ENCODE measurements at places on chromosomes 12 and 14. TPM values are rescaled to one million over a fixed set of nuclear protein-coding genes. Genes with fewer than 3 reads are reported as not detected.
A peak's percentile ranks its signal among the peaks of the same experiment; 100 is the strongest.

HOXC5 gene
- total RNA-seq = not detected

LALBA gene
- not detected for total RNA-seq

PRH2 gene
- total RNA-seq = not detected

PTGER2 gene
- not detected for total RNA-seq

KSR2 gene
- 0.04 TPM for total RNA-seq

ASPG gene
- 1.8 TPM for total RNA-seq

TAS2R42 gene
- not detected for total RNA-seq

NUAK1 gene
- 7.2 TPM for total RNA-seq

CFAP251 gene
- total RNA-seq = 3.8 TPM

TRPV4 gene
- total RNA-seq = 4.1 TPM

CLEC1A gene
- not detected for total RNA-seq

FAM90A1 gene
- 0.18 TPM for total RNA-seq

A2ML1 gene
- total RNA-seq = not detected

- DNase-seq = no peak
These were observed 1.5 kb downstream of the ITPK1 start for GRCh38 chr14:93114068-93114710.

DNA sequence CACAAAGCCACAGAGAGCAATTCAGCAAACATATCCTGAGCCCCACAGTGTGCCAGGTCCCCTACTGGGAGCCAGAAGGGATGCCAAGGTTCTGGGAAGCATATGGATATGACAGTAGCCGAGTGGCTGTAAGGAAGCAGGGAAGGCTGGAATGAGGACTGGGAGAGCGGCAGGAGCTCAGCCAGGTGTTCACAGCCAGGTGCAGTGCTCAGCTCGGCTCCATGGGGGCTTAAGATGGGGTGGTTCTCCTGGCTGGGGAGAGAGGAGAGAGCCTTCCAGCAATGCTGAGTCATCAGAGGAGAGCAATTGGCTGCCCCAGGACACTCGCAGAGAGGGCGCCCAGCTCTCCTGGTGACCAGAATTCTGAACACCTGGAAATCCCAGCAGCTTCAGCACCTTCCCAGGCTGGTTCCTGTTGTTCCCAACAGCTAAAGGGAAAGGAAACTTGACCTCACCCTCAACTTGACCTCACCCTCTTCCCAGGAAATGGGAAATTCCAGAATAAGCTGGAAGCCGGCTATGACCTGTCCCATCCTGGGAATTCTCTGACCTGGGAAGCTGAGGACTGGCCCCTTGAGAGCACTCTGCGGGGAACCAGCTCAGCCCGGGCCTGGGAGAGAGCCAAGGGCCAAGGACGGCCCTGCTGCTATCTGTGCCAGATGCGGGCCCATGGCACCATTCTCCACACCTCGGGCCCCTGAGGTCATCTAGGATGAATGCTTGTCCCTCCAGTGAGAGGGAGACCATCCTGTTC is 34.6 kb downstream of the SLC6A12 start:
- no peak for DNase-seq

DNA sequence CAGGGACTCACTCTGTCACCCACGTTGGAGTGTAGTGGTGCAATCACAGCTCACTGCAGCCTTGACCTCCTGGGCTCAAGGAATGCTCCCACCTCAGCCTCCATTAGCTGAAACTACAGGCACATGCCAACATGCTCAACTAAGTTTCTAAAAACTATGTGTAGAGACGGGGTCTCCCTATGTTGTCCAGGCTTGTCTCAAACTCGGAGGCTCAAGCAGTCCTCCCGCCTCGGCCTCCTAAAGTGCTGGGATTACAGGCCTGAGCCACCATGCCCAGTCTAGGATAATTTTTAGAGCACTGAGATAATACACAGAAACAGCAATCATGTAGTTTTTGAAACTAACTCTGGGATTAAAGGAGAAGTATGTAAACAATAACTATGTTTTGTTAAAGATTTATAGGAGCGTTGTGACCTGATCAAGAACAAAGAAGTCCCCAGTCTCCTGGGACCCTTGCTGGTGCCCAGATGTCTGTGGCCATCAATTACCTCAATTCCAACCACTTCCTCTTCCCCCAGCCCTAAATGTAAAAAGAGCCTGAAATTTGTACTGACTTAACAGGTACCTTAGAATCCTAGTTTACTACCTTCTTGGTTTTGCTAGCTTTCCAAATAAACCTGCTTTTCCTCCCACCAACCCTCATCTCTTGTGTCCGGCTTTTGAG is 28.9 kb upstream of the EGLN3 start:
- no peak for DNase-seq

GRCh38 chr12:107402041-107403022 is 283.3 kb upstream of the PWP1 start:
- DNase-seq = peak; percentile 72

DNA sequence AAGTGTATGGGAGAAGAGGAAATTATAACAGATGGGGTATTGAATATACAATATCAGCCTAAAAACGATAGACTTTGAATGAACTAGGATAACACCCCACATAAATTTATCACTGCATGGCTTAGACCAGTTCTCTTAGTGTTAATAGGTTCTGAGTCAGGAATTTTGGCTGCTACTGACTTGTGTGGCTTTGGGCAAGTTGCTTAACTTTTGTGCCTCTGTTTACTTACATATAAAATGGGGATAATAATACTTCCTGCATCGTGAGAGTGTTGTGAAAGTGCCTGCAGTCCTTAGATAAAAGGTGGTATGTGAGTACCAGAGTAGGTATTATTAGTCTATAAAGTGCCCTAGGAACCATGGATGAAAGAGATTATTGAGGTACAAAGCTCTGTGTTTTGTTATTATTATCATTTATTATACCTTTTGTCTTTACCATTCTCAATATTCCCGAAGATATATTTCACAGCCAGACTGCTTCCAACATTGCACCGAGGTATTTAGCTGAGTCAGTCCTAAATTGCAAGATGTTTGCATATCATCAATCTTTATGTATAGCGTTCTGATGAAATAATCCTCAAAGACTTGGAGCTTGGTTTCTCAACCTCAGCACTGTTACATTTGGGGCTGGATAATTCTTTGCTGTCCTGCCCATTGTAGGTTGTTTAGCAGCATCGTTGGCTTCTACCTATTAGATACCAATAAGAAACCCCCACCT is 2.3 kb upstream of the PAWR start:
- DNase-seq = peak; percentile 30

GRCh38 chr14:100532906-100533655 is 54.1 kb downstream of the BEGAIN start:
- peak; percentile 61 for DNase-seq

DNA sequence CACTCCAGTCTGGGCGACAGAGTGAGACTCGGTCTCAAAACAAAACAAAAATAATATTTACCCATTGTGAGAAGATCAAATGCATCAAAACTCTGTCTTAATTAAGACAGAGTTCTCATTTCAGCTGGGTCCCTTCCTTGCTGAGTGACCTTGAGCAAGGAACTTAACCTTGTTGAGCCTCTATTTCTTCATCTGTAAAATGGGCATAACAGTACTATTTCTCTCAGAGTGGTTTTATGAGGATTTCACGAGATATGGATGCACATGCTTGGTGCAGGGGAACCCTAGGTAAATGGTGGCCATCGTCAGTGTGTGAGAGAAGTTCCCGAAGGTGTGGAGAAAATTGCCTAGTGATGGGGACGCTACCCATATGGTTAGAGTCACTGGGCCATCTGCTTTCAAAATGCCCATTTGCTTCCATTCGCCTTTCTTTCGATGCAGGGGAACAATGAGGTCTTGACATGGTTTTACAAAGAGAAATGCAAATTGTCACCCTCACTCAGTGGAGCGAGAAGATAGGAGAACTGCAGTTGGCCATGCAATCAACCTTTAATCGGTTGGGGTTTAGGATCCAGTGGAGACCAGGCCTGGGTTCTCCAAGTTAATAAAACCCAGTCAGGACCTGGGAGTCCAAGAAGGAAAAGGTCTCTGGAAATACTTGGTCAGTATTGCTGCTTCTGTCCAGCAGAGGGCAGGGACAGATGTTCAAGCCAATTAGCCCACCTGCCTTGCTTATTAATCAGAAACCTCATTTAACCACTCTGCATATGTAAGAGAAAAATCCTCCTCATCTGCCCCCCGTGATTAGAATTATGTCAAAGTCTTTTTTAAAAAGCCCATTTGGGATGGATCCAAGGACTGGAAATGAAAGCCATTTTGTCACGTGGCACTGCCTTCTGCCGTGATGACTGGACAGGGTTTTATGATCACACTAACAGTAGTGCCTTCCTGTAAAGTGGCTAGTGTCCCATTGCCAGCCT is 37.2 kb downstream of the CFAP251 start:
- peak; percentile 44 for DNase-seq

DNA sequence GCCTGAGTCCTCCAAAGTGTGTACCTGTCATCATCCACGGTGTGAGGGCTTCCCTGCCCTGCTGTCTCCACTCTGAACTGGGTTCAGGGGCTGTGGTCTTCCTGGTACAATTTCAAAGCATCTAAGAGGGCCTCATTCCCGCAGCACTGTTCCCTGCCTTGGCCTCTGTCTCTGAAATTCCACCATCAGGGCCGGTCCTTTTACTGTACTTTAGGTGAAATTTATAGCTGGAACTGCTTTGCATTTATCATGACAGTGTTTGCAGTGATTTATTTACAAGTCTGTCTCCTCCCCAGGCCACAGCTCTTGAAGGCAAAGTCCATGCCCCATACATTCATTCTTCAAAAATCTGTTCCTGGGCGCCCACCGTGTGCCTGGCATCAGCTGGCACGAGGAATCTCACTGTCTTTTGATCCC is 36.9 kb upstream of the NCOR2 start:
- DNase-seq = no peak

DNA sequence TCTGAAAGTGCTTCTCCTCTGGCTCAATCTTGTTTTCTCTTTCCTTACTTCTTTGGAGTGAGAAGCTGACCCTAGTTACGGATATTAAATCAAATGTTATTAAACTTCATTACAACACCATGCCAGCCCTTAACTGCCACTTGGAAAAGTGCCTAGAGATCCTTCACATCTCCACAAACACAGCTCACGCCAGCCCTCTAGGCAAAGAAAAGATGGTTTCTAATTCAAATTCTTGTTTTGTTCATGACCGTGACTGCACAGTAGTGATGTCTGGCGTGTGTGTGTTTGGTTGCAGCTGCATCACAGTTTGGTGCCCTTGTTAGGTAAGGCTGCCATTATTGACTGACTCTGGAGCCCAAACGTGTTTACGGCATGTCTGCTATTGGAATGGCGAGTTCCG is 113.0 kb downstream of the BEGAIN start:
- no peak for DNase-seq

DNA sequence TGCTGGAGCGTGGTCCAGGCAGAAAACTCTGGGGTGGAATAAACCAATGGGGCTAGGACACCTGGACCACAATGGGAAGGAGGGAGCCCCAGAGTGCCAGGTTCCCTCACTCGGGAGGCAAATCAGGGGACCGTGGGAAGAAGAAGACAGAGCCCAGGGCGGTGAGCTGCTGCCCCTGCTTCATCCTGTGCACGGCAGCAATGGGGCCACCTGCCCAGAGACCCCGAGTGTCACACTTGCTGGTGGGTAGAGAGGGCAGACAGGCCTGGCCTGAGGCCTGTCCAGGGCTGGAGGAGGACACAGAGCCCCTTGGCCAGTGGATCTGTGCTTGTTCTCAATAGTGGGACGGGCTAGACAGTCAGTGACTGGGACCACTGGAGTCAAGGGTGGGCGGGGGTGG is 58.2 kb downstream of the DIO3 start:
- DNase-seq = no peak

GRCh38 chr12:108799401-108800243 is 57.8 kb downstream of the SSH1 start:
- no peak for DNase-seq

GRCh38 chr12:79766705-79767464 is 76.1 kb upstream of the PAWR start:
- DNase-seq = no peak

DNA sequence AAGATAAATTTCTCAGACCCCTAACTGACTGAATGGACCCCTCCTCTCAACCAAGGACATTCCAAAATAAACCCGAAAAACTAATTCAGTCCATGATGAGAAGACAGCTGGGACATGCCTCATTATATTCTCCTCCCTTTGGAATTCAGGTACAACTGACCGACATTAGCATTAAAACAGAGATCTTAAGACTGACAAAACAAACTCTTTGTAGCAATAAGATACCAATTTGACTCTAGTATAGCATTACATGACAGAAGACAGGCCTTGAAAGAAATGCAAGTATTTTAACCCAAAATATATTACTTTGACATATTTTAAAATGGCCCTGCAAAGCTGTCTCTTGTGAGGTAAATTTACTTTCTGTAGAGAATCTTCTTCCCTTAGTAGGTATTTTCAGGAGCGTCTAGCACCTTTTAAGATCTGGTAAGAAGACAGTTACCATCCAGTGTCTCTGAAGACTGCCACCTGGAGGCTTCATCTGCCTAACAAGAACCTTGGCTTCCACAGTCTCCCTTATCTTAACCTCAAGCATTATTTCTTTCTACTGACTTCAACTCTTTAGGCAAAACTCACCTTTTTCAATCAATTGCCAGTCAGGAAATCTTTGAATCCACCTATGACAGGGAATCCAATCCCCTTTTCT is 957.5 kb downstream of the SLC6A15 start:
- no peak for DNase-seq

- DNase-seq = no peak
These were observed 26.5 kb downstream of the CRACR2A start for GRCh38 chr12:3726456-3726855.

DNA sequence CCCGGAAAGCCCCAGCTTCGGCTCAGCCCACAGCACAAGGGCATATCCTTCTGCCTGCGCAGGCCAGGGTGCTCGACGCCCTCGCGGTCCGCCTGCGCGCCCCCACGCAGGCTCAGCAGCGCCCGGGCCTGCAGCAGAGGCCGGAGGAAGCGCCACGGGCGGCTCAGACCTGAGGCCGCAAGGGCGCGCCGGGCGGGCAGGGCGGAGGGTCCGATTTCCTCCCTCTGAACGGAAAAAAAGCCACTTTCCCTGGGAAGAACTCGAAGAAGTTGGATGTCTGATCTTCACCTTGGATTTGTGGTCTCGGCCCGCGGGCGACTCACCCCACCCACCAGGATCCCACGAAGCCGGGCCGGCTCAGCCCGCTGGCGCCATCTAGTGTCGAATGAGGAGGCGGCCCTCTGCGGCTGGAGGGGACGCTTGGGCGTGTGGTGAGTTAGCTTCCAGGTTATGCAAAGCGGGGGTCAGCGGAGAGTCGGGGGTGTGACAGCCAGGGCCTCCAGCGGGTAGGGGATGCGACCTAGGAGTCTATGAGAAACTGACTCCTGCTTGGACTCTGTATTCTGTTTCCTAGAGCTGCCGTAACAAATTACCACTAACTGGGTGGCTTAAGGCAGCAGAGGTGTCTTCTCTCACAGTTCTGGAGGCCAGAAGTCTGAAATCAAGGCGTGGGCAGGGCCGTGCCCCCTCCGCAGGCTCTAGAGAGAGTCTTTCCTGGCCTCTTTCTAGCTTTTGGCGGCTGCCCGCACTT is 40.0 kb upstream of the SRSF5 start:
- DNase-seq = peak; percentile 89
